ENCODE measurements at places on chromosomes 7 and 10. TPM values are rescaled to one million over a fixed set of nuclear protein-coding genes. Genes with fewer than 3 reads are reported as not detected.

GRID2IP gene
- total RNA-seq, result not detected

NFE2L3 gene
- total RNA-seq, result 8.1 TPM

CDH23 gene
- 1.9 TPM for total RNA-seq

ACHE gene
- total RNA-seq, result 3.0 TPM

GALNT17 gene
- total RNA-seq, result not detected

OR2A42 gene
- not detected for total RNA-seq

HDAC9 gene
- total RNA-seq, result 0.25 TPM
